ENCODE measurements at places on chromosomes 12 and 14. TPM values are rescaled to one million over a fixed set of nuclear protein-coding genes. Genes with fewer than 3 reads are reported as not detected.
A peak's percentile ranks its signal among the peaks of the same experiment; 100 is the strongest.

DNA sequence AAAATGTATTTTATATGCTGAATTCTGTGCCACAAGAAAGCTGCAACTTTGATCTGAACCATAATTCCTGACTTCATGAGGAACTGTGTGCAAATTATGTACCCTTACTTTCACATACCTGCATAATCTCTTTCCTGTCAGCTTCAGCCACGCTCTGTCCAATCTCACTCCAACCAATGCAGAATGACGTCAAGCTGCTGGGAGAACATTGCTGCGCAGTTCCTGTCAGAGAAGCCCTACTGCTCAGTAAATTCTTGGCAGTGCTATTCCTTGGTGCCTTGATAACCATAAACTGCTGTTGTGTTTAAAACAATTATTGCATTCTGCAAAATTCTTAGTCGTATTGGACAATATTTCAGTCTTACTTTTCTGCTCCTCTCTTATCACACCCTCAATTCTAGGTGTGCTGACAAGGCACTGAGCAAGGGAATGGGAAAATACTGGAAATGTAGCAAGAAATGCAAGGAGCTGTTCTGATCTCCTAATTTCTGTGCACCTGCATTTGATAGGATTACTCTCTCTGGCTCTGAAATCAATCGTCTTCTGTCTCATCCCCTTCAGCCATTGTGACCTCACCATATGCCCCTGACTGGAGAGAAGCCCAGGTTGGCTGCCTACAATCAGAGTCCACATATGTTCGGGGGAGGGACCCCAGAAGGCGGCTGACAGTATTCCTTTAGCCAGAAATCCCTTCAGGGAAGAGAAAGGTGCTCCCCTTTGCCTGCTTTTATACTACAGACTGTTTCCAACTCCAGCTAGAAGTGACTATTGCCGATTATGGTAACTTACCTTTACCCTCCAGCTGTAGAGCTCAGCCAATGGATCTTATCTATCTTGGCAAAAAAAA, 274.9 kb upstream of the NOVA1 start:
- peak; percentile 14 for DNase-seq

DNA sequence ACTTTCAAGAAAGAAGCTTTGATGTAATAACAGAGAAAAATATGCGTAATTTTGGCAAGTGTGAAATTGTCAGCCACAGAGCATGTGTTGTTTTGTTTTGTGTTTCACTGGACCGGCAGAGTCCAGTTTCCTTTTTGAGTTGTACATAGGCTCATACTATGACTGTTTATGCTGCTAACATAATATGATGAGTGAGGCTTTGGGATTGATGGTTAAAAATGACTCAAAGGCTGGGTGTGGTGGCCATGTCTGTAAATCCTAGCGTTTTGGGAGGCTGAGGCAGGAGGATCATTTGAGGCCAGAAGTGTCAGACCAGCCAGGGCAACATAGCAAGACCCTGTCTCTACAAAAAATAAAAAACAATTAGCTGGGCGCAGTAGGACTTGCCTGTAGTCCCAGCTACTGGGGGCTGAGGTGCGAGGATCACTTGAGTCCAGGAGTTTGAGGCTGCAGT, 487.9 kb downstream of the PCNX1 start:
- DNase-seq: no peak

- DNase-seq: no peak
Observed at GRCh38 chr12:52306731-52307130, 14.5 kb downstream of the KRT83 start.

- DNase-seq: no peak
Observed at GRCh38 chr12:117486840-117487659, 125.6 kb upstream of the NOS1 start.

- peak; percentile 9 for DNase-seq
Observed at GRCh38 chr12:71135812-71136176, 22.0 kb downstream of the TSPAN8 start.

DNA sequence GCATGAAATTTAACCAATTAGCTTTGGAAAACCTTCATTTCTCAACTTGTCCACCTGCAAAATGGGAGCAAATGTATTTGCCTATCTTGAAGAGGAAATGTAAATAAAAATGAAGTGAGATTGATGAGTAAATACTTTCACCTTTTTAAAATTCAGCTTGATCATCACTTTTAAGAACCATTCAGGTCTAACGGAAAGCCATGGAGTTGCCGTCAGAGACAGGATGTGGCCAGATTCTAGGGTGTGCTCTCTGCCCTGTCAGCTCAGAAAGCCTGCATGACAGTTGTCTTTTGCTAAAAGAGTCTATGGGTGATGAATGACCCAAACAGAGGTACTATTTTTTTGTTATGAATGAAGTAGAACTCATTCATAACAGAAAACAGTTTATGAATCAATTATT, 104.3 kb upstream of the SLC35F4 start:
- no peak for DNase-seq

DNA sequence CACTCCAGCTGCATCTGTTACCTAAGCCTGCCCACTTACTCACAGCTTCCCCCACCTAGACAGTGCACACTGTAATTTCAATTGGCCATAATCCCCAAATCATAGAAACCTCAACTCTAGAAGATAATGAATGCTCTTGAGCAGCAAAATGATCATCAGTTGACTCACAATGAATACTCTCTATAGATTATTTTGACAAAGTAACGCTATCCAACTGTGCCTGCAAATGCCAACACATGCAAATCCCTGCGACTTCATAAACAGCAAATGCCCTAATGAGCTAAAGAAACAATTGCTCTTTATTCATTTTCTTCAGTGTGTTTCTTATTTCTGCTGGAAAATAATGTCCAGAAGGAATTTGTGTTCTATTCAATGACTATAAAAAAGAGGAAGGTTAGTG, 319.5 kb downstream of the PAWR start:
- DNase-seq: no peak

DNA sequence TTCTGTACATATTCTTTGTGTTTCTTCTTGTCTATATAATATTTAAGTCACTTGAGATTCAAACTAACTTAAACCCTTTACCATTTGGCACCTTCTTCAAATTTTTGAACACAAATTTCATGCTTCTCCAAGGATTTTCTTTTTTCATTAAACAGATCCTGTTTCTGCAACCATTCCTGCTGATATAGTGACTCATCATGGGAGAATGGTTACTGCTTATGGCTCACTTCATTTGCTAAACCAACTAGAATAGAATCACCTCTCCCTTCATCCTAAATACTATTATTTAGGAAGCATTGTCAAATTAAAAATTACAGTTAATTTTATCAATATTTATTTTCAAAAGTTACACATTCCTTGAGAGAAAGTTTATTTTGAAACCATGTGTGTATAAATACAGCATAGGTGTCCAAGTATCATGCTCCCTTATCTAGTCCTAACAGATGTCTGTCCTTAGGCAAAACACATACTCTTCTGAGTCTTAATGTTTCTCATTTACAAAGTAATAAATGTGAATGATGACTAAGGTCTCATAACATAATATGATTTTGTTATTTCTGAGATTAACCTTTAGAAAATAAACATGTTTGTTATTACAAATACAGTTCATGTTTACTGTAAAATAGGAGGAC, 40.7 kb downstream of the PLCZ1 start:
- DNase-seq: no peak

DNA sequence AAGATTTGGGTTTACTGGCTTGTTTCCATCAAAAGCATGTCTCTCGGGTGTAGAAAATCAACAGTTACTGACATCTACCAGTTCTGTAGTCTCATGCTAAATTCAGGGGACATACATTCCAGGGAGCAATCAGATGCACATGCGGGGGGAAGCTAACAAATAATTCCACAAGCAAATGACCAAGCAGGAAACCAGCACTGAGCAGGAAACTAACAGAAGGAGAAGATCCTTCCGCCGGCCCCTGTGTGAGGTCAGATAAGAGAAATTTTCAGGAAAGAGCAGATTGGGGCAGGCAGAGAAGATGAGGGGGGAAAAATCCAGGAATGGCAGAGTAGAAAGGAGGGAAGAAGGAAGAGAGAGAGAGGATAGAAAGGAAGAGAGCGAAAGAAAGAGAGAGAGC, 127.6 kb upstream of the TMCC3 start:
- no peak for DNase-seq

- DNase-seq: no peak
Observed at GRCh38 chr12:11085419-11085818, 6.7 kb downstream of the TAS2R43 start.

GRCh38 chr12:111122458-111122878, 202.1 kb upstream of the MYL2 start:
- no peak for DNase-seq

Gene PSME1
- total RNA-seq: 37.5 TPM

Gene CIROP
- 0.06 TPM for total RNA-seq

Gene GPR135
- total RNA-seq: 3.1 TPM

Gene ATN1
- 28.7 TPM for total RNA-seq

Gene GPR84
- total RNA-seq: not detected

Gene RTL1
- total RNA-seq: 0.15 TPM

Measured in neural progenitor cell (in vitro differentiated cells).